Thyroid gland (tissue), 4 donors: ENCODE measurements at places on chromosomes 12 and 14. TPM values are rescaled to one million over a fixed set of nuclear protein-coding genes. Genes with fewer than 3 reads are reported as not detected.

DNA sequence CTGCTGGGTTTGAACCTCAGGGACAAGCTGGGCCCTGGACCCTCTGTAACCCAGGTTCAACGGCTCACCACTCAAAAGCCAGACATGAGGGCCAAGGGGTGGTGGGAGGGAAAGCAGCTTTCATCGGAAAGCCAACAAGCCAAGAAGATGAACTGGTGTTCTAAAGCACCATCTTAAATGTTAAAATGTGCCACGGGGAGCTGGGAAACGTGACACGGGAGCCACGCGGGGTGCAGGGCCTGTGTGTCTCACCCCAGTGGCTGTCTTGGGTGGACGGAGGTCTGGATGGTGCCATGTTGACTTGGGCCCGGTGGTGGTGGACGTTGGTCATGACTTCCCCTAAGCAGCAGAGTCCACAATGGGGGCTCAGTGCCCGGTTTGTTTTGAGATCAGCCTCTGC, 97.7 kb upstream of the SFSWAP start:
- no peak overlapping the region for H3K4me3 ChIP-seq
- no peaks in the 10 kb centered on the region for H3K27me3 ChIP-seq
- H3K4me1 ChIP-seq = no peaks in the 10 kb centered on the region
- DNase-seq = no peak
- no peaks in the 10 kb centered on the region for H3K36me3 ChIP-seq

DNA sequence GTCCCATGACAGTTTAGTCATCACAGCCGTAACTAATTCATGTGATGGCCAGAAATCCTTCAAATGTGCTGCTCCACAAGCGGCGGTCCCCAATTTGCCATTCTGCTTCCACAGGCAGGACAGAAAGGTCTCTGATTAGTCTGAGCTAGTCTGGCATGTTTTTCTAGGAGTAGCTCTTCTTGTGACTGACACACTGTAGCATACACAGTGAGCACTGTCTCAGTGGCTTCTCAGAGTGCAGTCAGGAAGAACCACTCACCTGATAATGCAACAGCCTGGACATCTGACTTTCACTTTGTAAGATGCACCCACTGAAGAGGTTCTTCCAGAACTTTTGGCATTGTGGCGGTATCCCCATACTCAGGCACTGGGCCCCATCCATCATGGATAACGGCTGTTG, 1266.2 kb downstream of the TMEM121 start:
- H3K27ac ChIP-seq = no peak overlapping the region
- no peaks in the 10 kb centered on the region for H3K27me3 ChIP-seq
- H3K4me3 ChIP-seq = no peak overlapping the region
- DNase-seq = no peak
- H3K4me1 ChIP-seq = no peaks in the 10 kb centered on the region

GRCh38 chr12:112285600-112286401, 96.4 kb downstream of the HECTD4 start:
- H3K4me1 ChIP-seq = no peaks in the 10 kb centered on the region
- DNase-seq = peak; percentile 14
- H3K27me3 ChIP-seq = no peaks in the 10 kb centered on the region
- H3K4me3 ChIP-seq = no peak overlapping the region
- H3K27ac ChIP-seq = no peak overlapping the region

DNA sequence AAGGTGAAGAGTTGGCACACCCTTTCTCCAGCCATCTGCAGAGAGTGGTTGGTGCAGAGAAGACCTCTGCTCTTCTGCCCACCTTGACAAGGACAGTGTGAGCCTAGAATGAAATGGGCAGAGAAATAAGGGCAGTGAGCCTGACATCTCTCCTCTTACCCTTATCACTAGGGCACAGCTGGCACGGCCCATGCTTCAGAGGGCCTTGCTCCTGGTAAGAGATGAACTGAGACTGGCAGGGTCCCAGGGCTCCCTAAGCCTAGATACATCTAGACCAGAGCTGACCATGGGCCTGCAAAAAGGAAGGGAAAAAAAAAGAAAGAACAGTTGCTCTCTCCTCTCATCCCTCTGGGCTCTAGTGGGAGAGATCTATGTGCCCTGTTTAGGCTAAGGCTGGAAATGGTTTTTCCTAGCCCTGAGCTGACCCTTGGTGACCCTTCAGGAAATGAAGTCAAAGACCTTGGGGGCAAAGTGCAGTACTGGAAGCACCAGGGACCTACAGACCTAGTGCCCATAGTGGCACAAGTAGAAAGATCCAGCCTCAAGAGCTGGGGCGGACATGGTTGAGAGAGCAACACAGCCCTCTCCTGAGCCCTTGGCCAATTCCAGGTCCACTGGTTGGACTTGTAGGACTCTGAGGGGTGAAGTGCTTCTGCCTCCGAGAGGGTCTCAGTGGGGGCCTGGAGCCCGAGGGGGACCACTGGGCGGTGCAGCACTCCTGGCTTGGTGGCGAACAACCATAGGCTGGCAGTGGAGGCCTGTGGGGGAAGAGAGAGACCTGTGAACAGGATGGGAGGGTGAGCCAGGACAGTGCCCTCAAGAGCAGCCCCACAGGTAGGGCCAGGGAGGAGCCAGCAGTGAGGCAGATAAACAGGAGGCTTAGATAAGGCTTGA, 22.0 kb downstream of the PRPF40B start:
- H3K27me3 ChIP-seq = no peaks in the 10 kb centered on the region
- peak overlapping the region; percentile 59 for H3K27ac ChIP-seq
- H3K36me3 ChIP-seq = peaks cover 40% of the 10 kb centered on the region
- peaks cover 47% of the 10 kb centered on the region for H3K4me1 ChIP-seq
- no peak overlapping the region for H3K4me3 ChIP-seq

- H3K4me3 ChIP-seq = no peak overlapping the region
- no peak for DNase-seq
- no peaks in the 10 kb centered on the region for H3K27me3 ChIP-seq
- no peaks in the 10 kb centered on the region for H3K36me3 ChIP-seq
- no peak overlapping the region for H3K27ac ChIP-seq
Measured at GRCh38 chr12:77299910-77300669, 234.7 kb upstream of the E2F7 start.

GRCh38 chr12:54004063-54004840, 4.3 kb downstream of the HOXC9 start:
- no peak for DNase-seq
- no peak overlapping the region for H3K27ac ChIP-seq
- H3K36me3 ChIP-seq = no peaks in the 10 kb centered on the region
- no peak overlapping the region for H3K4me3 ChIP-seq

GRCh38 chr12:4212845-4213244, 60.7 kb upstream of the CCND2 start:
- H3K27me3 ChIP-seq = no peaks in the 10 kb centered on the region
- DNase-seq = no peak
- H3K4me3 ChIP-seq = no peak overlapping the region
- no peak overlapping the region for H3K27ac ChIP-seq

- no peak overlapping the region for H3K4me3 ChIP-seq
- no peaks in the 10 kb centered on the region for H3K27me3 ChIP-seq
- no peaks in the 10 kb centered on the region for H3K4me1 ChIP-seq
- peaks cover 21% of the 10 kb centered on the region for H3K36me3 ChIP-seq
- DNase-seq = no peak
Measured at GRCh38 chr14:51724650-51725049, 72.9 kb downstream of the FRMD6 start.

- peak overlapping the region; percentile 72 for H3K27ac ChIP-seq
- no peaks in the 10 kb centered on the region for H3K27me3 ChIP-seq
- DNase-seq = peak; percentile 63
- peaks cover 46% of the 10 kb centered on the region for H3K4me1 ChIP-seq
- H3K4me3 ChIP-seq = no peak overlapping the region
Measured at GRCh38 chr14:95483309-95484165, 32.9 kb downstream of the SYNE3 start.

DNA sequence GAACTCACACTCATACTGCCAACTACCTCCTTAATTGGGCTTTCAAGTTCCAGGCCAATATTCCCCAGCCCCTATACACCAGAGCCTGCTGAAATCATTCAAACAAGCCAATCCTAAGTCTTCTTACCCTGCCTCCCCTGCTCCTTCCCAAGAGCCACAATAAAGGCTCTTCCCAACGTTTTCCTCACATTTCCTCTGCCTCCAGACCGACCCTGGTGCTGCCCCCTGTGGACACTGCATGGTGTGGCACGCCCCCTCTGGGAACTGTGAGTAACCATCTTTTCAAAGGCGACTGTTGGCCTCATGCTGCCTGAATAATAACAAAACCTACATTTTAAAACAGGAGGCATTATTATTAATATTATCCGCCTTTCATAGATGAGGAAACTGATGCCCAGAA, 111.6 kb upstream of the NOS1 start:
- no peak overlapping the region for H3K27ac ChIP-seq
- no peaks in the 10 kb centered on the region for H3K4me1 ChIP-seq
- no peaks in the 10 kb centered on the region for H3K27me3 ChIP-seq
- H3K4me3 ChIP-seq = no peak overlapping the region

DNA sequence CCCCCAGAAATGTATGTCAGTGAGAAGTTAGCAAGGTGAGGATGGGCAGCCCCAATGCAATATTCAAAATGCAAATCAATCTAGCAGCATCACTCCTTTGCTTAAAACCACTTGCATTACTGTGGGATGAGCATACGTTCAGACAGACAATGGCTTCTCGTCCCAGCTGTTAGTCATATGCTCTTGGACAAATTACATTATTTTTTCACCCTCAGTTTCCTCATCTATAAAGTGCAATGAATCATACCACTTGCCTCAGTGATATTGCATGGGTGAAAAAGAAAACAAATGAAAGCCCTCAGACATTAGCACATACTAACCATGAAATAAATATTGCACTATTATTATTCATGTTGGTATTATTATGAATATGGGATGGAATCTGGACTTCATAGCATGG, 132.3 kb downstream of the C12orf75 start:
- no peak overlapping the region for H3K4me3 ChIP-seq
- no peaks in the 10 kb centered on the region for H3K27me3 ChIP-seq
- H3K36me3 ChIP-seq = no peaks in the 10 kb centered on the region
- H3K27ac ChIP-seq = no peak overlapping the region

- H3K36me3 ChIP-seq = peaks cover 39% of the 10 kb centered on the region
- DNase-seq = no peak
- H3K27ac ChIP-seq = peak overlapping the region; percentile 31
- peak overlapping the region; percentile 48 for H3K4me3 ChIP-seq
Measured at GRCh38 chr14:24300326-24300980, 803 bp downstream of the NOP9 start.

GRCh38 chr14:82387699-82388098, 854.0 kb upstream of the SEL1L start:
- H3K27me3 ChIP-seq = no peaks in the 10 kb centered on the region
- H3K4me1 ChIP-seq = no peaks in the 10 kb centered on the region
- H3K4me3 ChIP-seq = no peak overlapping the region

DNA sequence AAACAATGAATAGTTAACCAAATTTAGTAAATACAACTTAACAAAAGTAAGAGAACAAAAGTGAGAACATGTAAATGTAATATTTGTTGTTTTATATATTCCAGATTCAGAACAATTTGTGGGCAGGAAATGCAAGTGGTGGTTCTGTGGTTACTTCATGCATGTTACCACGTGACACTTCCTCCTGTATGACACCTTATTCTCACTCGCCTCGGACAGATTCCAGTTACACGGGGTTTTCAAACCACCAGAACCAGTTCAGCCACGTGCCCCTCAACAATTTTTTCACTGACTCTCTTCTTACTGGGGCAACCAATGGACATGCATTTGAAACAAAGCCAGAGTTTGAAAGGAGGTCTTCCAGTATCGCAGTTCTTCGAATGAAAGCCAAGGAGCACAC, 21.0 kb downstream of the ALX1 start:
- no peak overlapping the region for H3K27ac ChIP-seq
- H3K4me3 ChIP-seq = no peak overlapping the region
- no peaks in the 10 kb centered on the region for H3K4me1 ChIP-seq
- no peak for DNase-seq

DNA sequence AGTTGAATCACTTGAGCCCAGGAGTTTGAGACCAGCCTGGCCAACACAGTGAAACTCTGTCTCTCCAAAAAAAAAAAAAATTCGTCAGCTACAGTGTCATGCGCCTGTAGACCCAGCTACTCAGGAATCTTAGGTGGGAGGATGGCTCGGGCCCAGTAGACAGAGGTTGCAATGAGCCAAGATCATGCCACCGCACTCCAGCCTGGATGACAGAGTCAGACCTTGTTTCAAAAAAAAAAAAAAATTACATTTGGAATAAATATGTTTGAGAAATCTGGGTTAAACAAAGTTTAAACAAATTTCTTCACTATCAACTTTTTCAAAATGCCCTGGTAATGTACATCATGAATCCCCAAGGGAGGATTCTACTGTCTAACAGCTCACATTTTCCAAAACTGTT, 187.0 kb upstream of the RASSF8 start:
- H3K27ac ChIP-seq = no peak overlapping the region
- H3K4me1 ChIP-seq = no peaks in the 10 kb centered on the region
- no peak for DNase-seq
- no peak overlapping the region for H3K4me3 ChIP-seq
- no peaks in the 10 kb centered on the region for H3K27me3 ChIP-seq

GRCh38 chr14:68683326-68683725, 109.5 kb downstream of the ZFP36L1 start:
- H3K36me3 ChIP-seq = no peaks in the 10 kb centered on the region
- peaks cover 50% of the 10 kb centered on the region for H3K4me1 ChIP-seq
- no peaks in the 10 kb centered on the region for H3K27me3 ChIP-seq

DNA sequence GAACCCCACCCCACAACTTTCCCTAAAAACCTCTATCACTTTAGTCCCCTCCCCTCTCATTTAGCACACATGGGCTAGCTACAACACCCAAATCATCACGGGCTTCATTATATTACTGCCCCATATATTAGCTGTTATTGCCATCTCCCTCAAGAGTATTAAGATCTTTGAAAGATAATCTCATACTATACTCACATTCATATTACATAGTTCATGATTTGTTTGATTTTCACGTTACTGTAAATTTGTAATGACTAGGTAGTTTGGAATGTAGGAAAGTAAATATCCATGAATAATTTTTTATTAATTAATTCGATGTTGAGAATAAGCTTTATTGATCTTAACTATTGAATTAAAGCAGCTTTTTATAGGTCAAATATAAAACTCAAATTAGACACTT, 7.9 kb downstream of the DICER1 start:
- H3K4me3 ChIP-seq = no peak overlapping the region
- no peaks in the 10 kb centered on the region for H3K36me3 ChIP-seq
- no peaks in the 10 kb centered on the region for H3K27me3 ChIP-seq
- no peak overlapping the region for H3K27ac ChIP-seq
- peaks cover 68% of the 10 kb centered on the region for H3K4me1 ChIP-seq

DNA sequence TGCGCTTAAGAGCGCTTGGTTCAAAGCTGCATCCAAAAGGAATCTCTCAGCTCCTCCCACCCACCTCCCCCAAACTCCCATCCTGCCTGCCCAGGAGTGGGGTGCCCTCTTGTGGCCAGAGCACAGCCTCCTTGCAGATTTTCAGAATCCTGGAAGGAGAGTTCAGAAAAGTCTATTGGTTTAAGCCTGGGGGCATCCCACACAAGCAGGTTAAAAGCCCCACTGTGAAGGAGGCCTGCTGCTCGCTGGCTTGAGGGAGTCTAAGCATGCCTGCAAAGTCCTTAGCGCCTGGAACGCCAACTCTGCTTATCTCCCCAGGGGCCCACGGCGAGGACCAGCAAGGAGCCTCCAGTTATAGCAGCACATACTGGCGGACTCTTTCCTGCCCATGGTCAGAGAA, 297.1 kb downstream of the KSR2 start:
- H3K4me1 ChIP-seq = no peaks in the 10 kb centered on the region
- H3K4me3 ChIP-seq = no peak overlapping the region
- DNase-seq = peak; percentile 56

GRCh38 chr12:56683-57346, 9.8 kb upstream of the IQSEC3 start:
- H3K27me3 ChIP-seq = no peaks in the 10 kb centered on the region
- no peak overlapping the region for H3K4me3 ChIP-seq
- no peaks in the 10 kb centered on the region for H3K36me3 ChIP-seq
- H3K27ac ChIP-seq = no peak overlapping the region

The BRAP gene
- total RNA-seq = 20.9 TPM

The PLCZ1 gene
- not detected for total RNA-seq

The TCL1B gene
- total RNA-seq = not detected

The ABCC9 gene
- 46.8 TPM for total RNA-seq

The DTX1 gene
- 11.5 TPM for total RNA-seq

The LRRC10 gene
- total RNA-seq = not detected

The FAM186B gene
- 2.1 TPM for total RNA-seq

The ADGRD1 gene
- total RNA-seq = 44.3 TPM
